NCI-H1694 (cell line): ENCODE measurements at places on chromosomes 12 and 14.

DNA sequence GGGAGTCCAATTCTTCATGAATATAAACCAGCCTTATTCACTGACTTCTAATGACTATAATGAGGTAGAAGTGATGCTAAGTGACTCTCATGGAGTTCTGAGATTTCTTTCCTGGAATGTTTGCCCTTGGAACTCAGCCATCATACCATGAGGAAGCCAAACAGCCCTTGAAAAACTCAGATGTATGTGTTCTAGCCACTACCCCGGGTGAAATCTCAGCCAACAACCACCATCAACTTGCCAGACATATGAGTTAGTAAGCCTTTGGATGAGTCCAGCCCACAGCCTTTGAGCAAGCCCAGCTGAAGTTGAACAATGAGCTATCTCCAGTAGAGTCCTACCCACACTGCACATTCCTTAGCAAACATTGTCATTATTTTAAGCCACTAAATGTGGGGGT is 149.5 kb downstream of the SLC6A15 start:
- DNase-seq: no peak

- no peak for DNase-seq
Observed at GRCh38 chr14:42513837-42514236, 907.2 kb downstream of the LRFN5 start.

DNA sequence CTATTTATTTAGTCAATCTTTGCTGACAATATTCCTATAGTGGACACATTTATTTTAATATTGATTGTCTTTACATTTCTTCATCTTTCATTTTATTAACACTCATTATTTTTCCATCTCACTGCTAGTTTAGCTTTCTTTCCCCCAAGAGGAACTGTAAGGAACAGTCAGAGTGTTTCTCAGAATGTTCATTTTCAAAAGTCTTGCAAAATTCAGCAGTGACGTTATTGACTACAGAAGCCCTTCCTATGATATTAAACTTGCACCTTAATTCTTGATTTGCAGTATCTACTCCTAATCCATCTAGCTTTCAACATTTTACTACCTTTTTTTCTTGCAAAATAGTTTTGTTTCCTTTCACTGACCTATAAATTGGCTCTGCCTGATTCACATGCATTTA is 13.0 kb downstream of the CLEC2B start:
- no peak for DNase-seq

- DNase-seq: no peak
Observed at GRCh38 chr12:6123258-6123657, 1.2 kb downstream of the VWF start.

GRCh38 chr12:16473610-16474326 is 126.3 kb downstream of the MGST1 start:
- DNase-seq: peak; percentile 11

GRCh38 chr12:114938487-114939210 is 254.7 kb upstream of the TBX3 start:
- DNase-seq: no peak

DNA sequence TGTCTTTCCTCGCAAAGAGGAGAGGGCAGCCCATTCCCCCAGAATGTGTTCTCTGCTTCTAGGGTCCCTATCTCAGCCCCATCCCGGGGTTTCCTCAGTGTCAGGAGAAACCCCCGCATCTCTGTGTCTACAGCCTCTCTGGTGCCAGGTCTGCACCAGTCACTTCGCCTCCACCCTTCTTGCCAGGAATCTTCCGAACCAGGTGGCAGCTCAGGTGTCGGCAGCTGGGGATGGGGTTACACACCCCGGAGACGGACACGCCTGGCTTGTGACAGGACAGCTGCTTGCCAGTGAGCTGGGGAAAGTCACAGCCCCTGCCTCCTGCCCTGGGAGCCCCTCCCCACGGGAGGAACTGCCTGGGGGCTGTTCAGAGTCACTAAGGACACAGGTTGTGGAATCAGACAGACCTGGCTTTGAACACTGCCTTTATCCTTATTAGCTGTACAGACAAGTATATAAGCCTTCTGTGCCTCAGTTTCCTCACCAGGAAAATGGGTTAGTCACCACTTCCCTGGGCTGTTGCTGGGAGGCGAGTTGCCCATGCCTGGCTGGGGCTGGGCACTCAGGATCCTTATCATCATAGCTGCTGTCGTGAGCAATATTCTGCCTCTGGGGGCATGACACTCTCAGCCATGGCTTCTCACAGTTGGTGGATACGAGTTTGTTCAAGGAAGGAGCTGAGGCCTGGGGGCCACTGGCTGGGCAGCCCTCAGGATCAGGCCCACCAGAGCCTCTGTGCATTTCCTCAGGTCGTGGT is 10.8 kb downstream of the HIP1R start:
- DNase-seq: no peak

GRCh38 chr12:107320033-107320928 is 226.9 kb upstream of the CRY1 start:
- DNase-seq: peak; percentile 48

- no peak for DNase-seq
Observed at GRCh38 chr12:62772416-62772955, 162.5 kb downstream of the PPM1H start.

GRCh38 chr12:106081606-106082005 is 57.1 kb downstream of the NUAK1 start:
- no peak for DNase-seq

DNA sequence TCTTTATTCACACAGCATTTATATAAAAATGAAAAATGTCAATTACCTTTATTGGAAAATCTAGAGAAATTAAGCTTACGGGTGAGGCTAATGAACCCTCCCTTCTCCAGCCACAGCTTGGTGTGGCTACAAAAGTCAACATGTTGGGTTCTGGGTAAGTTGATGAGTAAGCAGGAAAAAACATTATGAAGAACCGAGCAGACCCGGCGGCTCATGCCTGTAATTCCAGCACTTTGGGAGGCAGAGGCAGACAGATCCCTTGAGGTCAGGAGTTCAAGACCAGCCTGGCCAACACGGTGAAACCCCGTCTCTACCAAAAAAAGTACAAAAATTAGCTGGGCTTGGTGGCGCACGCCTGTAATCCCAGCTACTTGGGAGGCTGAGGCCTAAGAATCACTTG is 10.9 kb downstream of the NAA25 start:
- DNase-seq: no peak

DNA sequence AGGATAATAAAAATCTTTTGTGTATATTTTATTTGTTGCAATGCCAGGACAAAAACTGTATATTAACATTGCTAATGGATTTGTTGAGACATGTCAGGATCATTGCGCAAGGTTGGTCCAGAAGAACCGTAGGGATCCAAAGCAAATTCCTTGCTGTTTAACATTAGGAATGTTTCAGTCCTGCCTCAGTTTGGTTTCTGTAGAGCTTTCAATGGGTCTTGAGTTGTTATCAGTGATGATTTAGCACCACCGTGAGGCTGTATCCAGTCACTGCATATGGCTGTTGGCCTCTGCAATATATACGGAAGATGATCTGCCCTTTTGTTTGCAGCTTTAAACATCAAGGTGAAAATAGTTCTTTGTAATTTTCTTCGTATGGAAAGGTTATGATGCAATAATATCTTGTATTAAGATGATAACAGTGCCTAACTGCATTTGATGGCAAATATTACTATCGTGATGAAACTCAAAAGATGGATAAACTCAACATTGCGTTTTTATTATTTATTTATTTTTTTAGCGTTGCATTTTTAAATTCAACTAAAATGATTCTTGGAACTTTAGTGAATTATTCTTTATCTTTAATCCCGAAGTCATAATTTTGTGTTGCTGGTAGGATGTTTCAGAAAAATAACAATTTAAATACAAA is 231.2 kb downstream of the AKAP6 start:
- DNase-seq: peak; percentile 80

DNA sequence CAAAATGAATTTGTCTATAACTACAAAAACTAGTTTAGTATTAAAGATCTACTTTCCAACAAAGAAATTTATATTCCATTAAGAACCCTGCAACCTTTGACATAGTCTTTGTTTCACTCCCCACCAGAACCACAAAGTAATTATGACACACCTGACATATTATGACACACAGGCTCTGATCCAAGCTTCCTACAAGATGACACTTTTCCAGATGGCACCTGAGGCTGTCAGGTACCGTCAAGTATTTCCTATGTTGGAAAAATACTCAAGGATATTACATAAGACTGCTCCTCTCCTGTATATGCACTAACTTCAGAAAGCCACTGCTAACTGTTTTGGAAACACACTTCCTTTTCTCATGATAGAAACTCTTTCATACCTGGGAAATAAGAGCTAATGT is 38.9 kb downstream of the STXBP6 start:
- DNase-seq: no peak

DNA sequence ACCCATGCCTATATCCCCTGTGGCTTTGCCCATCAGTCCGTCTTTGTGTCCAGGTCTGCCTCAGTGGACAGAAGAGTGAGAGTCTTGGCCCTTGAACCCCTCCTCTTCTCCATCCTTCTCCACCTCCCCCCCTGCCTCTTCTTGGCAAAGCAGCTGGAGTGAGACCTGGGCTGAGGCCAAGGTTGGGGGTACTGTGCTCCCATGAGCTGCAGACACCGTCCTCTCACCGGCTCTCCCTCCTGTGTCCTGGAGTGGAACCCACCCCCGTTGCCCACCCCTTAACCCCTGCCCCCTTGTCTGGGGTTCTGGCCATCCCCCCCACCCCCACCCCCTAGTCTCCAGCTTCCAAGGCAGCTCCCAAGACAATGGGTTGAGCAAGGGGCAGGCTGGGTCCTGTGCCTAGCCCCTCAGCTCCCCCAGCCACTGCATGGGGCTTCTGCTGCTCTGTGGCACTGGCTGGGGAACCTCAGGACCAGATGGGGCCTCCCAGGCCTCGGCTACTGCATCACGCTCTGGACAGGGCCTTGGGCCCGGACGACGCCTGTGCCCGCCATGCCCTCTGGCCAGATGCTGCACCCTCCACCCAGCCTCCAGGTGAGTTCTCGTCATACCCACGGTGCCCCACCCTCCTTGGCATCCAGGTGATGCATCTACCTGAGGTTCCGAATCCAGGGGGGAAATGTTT is 35.7 kb downstream of the RTL1 start:
- DNase-seq: no peak

DNA sequence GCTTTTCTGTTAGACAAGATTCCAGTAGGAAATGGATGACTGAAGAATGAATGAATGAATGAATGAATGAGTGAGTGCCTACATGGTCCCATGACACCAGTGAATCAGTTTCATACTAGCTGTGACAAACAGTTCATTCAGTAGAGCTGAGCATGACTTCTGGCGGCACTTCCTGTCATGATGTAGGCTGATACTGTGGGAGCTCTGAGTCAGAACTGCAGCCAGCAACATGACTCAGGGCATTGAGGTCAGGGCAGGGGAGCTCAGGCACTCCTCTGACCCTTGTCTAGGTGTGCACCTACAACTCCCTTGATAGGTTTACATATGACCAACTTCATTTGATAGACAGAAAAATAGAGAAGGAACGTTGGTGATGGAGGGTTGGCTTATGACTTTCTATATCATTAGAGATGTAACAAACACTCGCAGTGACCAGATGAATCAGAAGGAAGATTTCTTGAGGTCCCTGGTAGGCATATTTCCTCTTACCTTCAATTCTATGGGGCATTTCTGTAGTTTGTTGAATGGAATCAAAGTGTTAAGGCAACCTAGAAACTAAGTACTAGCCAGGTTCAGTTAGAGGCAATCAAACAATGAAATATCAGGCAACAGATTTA is 139.3 kb upstream of the ARHGAP5 start:
- no peak for DNase-seq

GRCh38 chr12:89346741-89347324 is 5.5 kb downstream of the DUSP6 start:
- DNase-seq: no peak

GRCh38 chr12:43836475-43836989 is 651 bp downstream of the TMEM117 start:
- DNase-seq: no peak

DNA sequence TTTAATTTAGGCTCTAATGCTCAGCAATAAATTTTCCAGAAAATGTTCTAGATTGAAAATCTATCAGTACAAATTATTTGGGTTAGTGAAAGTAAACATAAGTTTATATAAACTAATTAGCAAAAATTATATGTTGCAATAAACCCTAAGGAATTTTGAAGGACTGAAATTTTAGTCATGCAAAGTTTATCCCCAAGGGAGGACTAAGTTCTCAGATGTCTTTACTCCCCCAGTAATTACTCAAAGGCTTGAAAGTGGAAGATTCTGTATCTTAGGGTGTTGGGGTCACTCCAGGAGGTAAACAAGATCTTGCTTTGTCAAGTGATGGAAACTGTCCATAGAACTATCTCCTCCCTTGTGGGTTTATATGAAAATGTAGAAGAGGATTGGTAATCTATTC is 183.7 kb downstream of the AKAP6 start:
- DNase-seq: no peak

- DNase-seq: no peak
Observed at GRCh38 chr14:35998303-35998702, 172.2 kb downstream of the BRMS1L start.

DNA sequence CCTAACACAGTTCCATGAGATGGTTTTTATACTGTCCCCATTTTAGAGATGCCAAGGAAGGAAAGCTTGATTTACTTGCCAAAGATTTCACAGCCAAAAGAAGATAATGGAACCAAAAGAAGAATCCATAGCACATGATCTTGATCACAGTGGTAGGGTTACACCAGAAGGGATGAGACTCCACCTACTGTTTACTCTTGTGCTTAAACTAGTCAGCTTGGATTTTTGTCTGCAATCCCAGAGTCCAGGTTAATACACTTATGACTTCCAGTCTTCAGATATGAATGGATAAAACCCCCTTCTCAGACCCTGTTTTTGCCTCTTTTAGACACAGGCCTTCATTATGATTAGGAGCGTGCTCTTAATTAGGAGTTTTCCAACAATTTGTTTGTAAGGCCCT is 454.2 kb downstream of the AEBP2 start:
- DNase-seq: no peak

GRCh38 chr12:13223179-13223804 is 26.8 kb downstream of the EMP1 start:
- peak; percentile 47 for DNase-seq
